ENCODE measurements at places on chromosomes 3 and 15.

DNA sequence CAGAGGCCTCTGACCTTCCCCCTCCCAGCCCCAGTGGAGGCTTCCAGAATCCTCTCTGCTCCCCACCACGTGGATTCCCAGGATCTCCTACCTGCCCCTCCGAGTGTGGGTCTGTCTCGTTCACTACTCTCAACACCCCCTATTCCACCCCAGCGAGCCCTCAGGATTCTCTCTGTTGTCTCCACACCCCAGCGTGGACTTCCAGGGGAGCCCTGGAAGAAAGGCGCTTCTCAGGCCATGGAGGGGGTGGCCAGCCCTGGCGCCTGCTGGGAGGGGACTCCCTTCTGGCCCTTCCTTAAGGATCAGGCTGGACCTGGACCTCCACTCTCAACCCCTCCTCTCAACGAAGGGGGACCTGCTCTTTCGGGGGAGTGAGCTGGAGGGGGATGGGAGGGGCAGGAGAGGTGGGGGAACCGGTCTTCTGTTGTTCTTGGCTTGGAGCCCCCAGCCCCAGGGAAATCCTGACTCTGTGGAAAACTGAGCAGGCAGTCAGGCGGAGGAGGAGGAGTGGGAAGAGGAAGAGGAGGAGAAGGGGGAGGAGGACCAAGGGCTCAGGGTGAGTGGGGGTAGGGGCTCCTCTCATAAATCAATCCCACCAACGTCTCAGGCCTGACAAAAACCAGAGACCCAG, 32.9 kb downstream of the EPHB3 start:
- no peak for DNase-seq

DNA sequence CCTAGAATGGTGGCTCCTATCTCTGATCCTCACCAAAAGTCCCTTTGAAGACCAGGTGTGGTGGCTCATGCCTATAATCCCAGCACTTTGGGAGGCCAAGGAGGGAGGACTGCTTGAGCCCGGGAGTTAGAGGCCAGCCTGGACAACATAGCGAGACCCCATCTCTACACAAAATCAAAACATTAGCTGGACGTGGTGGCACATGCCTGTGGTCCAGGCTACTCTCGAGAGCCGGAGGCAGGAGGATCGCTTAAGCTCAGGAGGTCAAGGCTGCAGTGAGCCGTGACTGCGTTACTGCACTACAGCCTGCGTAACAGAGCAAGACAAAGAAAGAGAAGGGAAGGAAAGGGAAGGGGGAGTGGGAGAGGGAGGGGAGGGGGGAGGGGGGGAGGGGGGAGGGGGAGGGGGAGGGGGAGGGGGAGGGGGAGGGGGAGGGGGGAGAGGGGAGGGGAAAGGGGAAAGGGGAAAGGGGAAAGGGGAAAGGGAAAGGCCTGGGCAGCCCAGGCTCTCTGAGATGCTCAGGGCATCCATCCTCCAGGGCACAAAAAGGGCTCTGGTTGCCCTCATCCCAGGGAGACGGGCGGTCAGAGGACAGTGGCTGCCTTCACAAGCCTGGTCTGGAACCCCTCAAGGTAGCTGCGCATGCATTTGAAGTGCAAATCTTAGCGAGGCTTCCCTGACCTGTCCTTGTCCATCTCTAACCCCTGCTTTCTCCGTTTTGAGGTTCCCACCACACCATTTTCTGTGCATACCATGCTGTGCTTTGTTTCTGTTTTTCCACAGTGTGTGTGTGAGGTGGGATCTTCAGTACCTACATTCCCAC, 76.1 kb downstream of the LDHAL6B start:
- DNase-seq, result no peak

DNA sequence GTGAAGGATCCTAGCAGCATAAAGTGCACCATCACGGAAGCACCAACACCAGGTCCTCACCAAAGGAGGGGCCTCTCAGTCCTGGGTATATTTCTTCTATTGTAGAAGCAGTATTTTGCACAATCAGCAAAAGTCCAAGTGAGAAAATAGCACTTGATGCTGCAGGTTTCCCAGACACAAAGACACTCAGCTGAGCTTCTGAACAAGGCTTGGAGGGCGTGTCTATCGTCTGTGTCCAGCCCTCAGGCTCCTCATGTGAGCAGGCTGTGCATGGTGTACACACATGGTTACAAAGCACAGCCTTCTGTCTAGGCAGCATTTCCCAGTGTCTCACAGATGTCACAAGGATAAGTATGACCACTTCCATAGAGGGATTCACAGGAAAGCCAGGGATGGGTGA, 98.3 kb upstream of the SPATA12 start:
- DNase-seq, result no peak

DNA sequence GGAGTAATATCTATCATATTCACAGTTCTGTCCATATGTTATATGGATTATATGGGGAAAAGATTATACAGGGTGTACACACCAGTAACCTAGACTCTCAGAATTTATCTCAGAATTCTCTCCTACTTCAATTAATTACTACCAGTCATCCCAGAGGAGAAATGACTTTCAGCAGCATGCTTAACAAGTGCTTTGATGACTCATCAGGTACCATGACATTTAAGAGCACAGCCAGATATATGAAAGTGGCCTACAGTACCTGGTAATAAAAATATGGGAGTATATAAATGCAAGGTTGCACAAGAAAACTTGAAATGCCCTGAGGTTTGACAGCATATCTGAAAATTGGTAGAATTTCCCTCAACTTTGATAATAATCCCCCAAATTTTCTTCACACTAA, 1273.0 kb downstream of the OTOL1 start:
- no peak for DNase-seq

Measured in tibial artery (tissue), 4 donors.